ENCODE measurements at places on chromosomes 6 and 20. TPM values are rescaled to one million over a fixed set of nuclear protein-coding genes. Genes with fewer than 3 reads are reported as not detected.

DNA sequence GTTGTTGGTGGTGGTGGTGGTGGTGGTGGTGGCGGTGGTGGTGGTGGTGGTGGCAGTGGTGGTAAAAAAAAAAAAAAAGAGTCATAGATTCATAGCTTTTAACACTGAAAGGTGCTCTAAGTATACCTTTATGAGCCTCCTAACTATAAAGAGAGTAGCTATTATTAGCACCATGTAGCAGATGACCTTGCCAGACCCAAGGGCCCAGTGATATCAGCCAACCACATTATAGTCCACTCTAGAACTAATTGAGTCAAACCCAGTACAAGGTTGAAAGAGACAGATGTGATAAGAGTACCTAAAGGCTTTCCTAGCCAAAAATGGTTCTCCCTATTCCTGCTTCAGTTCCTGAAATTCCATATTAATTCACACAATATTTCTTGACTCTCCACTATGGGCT lies 245.3 kb downstream of the HACE1 start:
- no peak for DNase-seq

DNA sequence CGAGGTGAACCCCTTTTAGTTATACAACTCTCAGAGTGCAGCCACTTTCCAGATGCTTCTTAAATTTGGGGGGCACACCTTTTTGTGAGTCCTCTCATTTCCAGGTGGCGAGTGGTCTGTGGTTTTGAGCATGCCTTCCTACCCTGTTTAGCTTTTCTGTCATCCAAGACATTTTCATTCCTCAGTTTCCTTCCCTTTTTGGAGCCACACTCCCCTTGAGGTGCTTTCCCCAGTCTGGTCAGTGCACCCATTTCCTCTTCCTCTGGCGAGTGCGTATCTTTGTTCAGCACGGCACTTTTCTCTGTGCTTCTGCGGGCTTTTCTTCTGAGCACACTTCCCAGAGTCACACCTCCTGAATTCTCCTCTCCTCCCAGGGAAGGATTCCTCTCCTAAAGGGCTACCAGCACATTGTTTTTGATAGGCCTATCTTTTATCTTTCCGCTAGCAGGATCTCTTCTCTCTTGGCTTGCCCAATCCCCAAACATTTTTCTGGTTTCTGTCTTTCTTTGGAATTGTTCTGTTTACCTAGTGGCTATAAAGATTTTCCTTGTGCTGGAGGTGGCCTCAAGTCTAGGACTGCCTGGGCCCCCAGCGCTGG lies 1.4 kb downstream of the PHF20 start:
- DNase-seq: no peak

Gene PRDM13
- total RNA-seq: 0.09 TPM

DNA sequence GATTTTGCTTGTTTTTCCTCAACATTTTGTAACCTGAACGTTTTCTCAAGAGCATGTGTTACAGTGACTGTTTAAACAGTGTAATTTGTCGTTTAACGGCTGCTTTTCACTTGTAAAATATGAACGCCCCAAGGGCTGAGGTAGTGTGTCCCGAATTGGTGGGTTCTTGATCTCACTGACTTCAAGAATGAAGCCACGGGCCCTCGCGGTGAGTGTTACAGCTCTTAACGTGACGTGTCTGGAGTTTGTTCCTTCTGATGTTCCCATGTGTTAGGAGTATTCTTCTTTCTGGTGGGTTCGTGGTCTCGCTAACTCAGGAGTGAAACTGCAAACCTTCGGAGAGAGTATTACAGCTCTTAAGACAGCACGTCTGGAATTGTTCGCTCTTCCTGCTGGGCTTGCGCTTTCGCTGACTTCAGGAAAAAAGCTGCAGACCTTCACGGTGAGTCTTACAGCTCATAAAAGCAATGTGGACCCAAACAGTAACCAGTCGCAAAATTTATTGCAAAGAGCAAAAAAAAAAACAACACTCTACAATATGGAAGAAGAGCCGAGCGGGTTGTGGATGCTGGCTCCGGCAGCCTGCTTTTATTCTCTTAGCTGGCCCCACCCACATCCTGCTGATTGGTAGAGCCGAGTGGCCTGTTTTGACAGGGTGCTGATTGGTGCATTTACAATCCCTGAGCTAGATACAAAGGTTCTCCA lies 25.1 kb upstream of the TRIM27 start:
- DNase-seq: peak; percentile 26

GRCh38 chr6:144585217-144585814 lies 300.2 kb downstream of the UTRN start:
- no peak for DNase-seq

- no peak for DNase-seq
Measured at GRCh38 chr20:31675828-31676608, 38.3 kb downstream of the COX4I2 start.

Gene GPR63
- total RNA-seq: 11.3 TPM

DNA sequence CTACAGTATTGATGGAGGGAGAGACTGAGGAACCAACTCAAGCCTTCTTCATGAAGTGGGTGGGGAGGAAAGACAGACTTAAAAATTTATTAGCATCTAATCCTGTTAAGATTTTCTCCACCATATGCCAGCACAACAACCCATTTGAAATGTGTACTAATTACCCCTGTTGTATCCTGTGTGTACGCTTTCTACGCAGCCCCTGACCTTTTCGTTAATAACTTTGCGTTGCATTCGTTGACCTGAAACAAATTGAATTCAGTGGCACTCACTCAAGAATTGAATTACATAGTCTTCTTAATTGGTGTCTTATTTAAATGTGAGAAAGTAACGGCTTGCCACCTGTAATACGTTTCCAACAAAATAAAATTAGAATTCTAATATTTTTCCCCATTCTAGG lies 113.9 kb downstream of the LINC00237 start:
- DNase-seq: no peak

- DNase-seq: no peak
Measured at GRCh38 chr6:150119173-150119572, 23.7 kb upstream of the PPP1R14C start.

- DNase-seq: no peak
Measured at GRCh38 chr6:118786596-118787453, 107.1 kb upstream of the ASF1A start.

- DNase-seq: no peak
Measured at GRCh38 chr6:24355393-24355792, 2.5 kb downstream of the DCDC2 start.

GRCh38 chr6:90860822-90861601 lies 274.1 kb upstream of the MAP3K7 start:
- no peak for DNase-seq

GRCh38 chr20:58438970-58439808 lies 50.2 kb downstream of the VAPB start:
- DNase-seq: no peak

- no peak for DNase-seq
Measured at GRCh38 chr20:49901588-49901987, 13.7 kb downstream of the SPATA2 start.

- DNase-seq: no peak
Measured at GRCh38 chr6:94177429-94177828, 758.1 kb upstream of the EPHA7 start.

DNA sequence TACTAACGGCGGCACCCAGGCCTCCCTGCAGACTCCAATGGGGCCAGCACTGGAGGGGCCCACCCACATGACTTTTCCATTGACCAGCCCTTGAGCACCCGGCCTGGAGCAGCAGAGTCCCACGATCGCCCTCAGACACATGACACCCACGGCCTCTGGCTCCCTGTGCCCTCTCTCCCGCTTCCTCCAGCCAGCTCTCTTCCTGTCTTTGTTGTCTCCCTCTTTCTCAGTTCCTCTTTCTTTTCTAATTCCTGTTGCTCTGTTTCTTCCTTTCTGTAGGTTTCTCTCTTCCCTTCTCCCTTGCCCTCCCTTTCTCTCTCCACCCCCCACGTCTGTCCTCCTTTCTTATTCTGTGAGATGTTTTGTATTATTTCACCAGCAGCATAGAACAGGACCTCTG lies 26.1 kb upstream of the FANCE start:
- no peak for DNase-seq

- DNase-seq: no peak
Measured at GRCh38 chr6:155411154-155412052, 44.2 kb downstream of the NOX3 start.

Gene WTAP
- total RNA-seq: 120 TPM

DNA sequence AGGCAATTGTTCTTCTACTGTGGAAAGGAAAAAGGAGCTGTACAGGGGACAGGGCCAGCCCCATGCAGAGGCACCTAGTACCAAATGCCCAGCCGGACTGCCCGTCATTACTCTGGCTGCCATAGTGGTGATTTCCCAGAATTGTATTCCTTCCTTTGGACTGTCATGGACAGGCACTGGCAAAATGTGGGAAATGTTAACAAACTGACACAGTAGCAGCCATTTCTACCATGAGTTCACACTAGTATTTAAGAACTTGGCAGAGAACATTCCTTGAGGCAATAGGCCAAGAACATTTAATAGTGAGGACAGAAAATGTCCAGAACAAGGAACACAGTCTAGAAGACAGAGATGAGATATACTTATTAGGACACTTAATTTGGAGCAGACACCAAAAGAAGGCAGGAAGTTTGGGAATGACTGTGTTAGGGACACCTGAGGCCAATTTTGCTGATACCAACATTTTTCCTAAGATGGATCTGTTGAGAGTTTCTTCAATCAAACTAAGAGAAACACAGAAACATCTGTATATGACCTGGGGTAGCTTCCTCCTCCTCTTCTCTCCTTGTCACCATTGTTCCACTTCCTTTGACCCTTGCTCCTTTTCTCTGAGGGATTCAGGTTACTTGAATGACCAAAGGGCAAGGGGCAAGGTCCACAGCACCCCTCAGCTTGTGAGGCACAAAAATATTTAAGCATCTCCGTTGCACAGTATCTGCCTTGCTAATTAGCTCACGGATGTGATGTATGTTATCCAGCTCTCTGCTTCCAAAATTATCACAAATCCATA lies 14.9 kb downstream of the ADTRP start:
- no peak for DNase-seq

Gene UNC93A
- total RNA-seq: not detected

Gene DEFB123
- total RNA-seq: not detected

Gene HLA-DQB1
- 1.2 TPM for total RNA-seq

DNA sequence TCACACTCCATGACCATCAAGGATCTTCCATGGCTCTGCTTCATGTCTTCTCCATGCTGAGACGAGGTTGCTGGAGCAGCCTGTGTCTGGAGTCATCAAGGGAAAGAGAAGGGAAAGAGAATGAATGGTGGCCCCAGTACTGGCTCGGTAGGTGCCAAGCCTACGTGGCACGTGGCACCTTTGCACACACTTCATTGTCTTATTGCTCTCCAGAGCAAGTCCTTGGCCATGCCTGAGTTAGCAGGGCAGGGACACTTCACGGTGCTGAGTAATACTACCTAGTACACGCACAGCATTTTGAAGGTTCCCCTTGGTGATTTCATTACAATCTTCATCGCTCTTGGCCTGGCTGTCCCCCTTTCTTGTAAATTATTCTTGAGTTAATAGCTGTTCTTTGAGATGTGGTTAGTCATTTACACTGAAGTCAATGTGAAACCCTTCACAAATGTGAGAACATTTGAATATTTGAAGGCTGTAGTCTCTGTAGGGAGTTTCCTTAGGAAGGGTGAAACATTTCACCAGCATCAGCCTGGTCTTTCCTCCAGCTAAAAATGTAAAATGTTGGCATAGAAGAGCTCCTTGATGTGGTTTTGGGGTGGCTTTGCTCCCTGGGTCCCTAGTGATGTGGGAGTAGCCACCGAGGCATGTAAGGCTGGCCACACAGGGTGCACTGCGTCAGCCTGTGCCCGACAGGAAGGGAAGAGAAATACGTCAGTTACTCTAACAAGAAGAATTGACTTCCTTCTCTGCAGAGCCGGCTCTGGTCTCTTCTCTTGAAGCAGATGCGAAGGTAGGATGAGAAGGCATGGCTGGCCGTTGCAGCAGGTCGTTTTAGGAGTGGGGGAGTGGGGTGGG lies at the start of gene SYTL3:
Gene SYTL3, plus strand, starts transcription at position 766 of the 855 bp plus-strand sequence. CDS start 13,215 bp downstream, outside the sequence.
- DNase-seq: no peak

DNA sequence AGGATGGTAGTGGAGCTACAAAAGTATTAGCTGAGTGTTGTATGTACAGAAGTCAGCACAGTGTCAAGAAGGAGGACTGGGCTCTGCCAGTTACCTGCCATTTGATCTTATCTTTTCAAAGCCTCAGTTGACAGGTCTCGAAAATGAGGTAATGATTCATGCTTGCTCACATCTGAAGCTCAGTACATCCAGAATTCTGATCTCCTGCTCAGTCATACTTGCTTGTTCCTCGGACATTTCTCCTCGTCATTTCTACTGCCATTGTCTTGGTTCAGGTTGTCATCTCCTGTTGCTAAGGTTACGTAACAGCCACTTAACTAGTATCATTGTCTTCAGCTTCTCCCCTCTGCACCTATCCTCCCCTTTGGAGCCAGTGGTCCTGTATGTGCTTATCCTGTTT lies 89.5 kb downstream of the SLX4IP start:
- no peak for DNase-seq

DNA sequence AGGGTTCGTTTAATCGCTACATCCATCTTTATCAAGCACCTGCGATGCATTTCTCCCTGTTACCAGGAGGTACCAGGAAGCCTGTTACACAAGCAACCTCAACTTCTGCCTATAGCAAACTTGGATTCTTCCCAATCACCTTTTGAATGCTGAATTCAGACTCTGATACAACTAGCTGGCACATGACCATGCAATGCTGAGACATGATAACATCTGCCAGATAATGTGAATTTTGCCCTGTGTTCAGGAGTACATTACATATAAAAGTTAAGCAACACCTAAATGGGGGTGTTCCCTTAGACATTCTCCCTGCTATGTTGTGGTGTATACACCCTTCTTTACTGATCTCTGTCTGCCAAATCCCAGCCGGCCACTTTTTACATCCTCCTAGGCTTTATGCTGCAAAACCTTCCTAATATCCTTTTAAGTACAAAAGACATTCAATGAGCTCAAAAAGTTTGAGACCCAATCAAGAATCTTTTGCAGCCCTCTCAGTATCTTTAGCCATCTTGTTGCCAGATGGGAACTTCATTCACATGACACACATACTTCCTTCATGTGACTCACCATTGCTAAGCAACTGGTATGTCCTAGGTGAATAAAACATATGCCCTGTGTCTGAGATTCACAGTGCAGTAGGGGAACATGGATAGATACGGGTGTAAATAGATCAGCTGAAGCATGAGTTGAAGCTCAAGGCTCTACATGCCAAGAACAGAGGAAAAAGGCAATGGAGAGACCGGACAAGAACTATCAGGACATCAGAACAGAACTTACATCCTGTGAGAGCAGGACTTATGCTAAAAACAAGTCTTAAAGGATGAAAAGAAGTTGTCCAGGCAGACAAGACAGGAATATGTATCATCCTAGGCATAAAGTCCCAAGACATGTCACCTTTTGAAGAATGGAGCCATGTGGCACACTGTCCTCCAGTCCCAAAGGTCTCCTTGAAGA lies 84.3 kb downstream of the ZHX3 start:
- DNase-seq: no peak
